ENCODE measurements at places on chromosomes 2 and 18.

GRCh38 chr2:25586726-25587144 is 86.6 kb downstream of the DTNB start:
- no peak for DNase-seq

DNA sequence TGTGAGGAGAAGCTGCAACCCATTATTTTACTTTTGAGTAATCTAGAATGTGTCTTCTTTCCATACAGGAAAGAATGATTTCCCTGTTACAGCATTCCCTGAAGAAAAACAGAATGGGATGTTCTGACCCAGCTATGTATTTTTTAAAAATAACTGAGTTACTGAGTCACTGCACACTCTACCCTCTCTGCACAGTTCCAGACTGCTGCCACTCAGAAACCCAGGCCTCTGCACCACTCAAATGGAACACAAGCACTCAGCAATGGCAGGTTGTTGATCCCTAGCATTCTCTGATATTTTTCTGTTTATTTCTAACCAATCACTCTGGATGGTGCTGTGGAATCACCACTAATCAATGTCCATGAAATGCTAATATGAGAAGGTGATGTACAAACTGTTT is 1300.0 kb upstream of the FAM98A start:
- no peak for DNase-seq

GRCh38 chr2:238314576-238314975 is 5.7 kb upstream of the TRAF3IP1 start:
- no peak for DNase-seq

DNA sequence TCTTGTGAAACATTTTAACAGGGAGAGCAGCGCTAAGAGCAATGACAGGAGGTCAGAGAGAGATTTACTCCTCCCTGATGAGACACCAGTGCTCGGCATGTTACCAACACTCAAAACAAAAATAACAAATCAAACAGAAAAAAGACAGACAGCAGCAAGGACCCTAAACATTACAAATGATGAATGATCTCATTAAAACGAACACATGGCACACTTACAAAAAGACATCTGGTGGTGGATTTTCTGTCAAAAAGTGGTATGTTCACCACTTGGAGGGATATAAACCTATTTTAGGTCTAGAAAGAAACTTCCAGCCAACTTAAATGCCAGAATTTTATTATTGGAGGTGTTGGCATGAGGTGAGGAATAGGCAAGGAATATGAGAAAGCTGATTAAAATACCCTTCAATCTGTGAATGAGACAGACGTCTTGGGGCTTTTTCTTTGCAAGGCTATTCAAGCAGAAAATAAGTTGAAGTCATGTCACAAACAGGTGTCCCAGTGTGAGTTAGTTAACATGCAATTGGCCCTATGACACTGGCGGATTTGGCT is 112.8 kb downstream of the PRELID3A start:
- DNase-seq: no peak

GRCh38 chr2:174609261-174609660 is 11.7 kb upstream of the WIPF1 start:
- no peak for DNase-seq

DNA sequence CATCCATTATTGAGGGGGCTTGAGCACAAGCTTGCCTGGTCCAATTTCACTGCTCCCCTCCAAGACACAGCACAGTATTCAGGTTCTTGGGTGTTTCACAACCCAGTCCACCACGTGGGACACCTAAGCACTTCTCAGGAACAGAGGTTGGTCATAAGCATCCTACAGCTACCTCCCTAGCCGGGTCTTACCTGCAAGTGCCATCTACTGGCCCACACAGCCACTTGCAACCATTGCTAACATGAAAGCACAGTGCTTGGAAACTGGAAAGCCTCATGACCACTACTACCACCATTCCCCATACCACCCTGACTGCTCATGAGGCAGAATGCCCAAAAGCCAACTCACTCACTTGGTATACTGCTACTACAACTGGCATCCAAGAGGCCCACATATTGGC is 105.7 kb upstream of the RPRM start:
- DNase-seq: no peak

Data from neural crest cell (in vitro differentiated cells).